ENCODE measurements at places on chromosomes 3 and 15.

DNA sequence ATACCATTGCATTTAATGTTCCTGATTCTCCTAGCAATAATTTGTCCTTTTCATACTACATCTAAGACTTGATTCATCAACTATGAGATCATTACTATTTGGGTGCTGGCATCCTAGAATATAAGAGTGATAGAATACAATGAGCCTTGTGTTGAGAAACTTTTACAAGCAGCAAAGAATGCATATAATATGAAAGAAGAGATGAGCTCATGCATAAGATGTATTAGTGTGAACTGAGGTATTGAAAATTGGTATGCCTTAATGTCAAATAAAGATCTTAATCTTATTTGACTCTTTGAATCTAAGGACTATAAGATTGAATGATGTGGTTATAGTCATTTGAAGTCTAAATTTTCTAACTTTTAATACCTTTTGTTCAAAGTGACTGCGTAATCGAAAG is 220.0 kb upstream of the ARHGEF26 start:
- DNase-seq = no peak

- DNase-seq = no peak
Measured at GRCh38 chr3:128515967-128516366, 23.0 kb upstream of the GATA2 start.

GRCh38 chr3:72369681-72370080 is 478.6 kb downstream of the SHQ1 start:
- no peak for DNase-seq

- DNase-seq = no peak
Measured at GRCh38 chr15:85973584-85974347, 105.9 kb upstream of the AGBL1 start.

DNA sequence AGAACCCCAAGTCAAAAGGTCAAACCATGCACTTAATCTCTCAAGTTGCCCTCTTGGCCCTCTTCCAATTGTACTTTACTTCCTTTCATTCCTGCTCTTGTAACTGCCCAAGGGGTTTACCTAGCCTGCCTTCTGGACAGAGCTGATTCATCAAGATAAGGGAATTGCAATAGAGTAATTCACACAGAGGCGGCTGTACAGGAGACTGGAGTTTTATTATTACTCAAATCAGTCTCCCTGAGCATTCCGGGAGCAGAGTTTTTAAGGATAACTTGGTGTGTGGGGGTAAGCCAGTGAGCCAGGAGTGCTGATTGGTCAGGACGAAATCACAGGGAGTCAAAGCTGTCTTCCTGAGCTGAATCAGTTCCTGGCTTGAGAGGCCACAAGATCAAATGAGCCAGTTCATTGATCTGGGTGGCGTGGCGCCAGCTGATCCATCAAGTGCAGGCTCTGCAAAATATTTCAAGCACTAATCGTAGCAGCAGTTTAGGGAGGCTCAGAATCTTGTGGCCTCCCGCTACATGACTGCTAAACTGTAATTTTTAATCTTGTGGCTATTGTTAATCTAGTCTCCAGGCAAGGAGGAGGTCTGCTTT is 590.0 kb downstream of the EPHA3 start:
- peak; percentile 34 for DNase-seq

DNA sequence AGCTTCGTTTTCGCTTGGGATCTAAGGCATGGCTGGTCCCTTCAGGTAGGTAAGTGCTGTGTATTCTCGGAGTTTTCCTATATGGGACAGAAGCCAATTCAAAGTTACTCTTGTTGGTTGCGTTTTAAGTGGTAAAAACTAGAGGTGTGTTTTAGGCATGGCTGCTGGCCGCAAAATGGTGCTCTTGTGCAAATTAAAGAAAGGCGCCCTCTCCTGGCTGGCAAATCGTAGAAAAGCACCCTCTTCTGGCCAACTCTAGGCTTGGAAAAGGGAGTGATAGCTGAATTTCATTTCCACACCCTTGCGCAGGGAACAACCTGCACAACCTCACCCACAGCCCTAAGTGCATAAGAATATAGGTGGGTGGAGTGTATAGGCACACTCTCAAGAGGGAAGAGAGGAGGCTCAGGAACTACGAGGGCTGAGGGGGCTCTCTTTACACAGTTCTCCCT is 23.5 kb downstream of the DRD3 start:
- DNase-seq = peak; percentile 41

GRCh38 chr15:89075846-89076245 is 12.4 kb upstream of the ABHD2 start:
- DNase-seq = no peak

- no peak for DNase-seq
Measured at GRCh38 chr3:119085070-119085439, 50.4 kb upstream of the IGSF11 start.

All from choroid plexus epithelial cell (primary cell).